ENCODE measurements at places on chromosomes 1 and 21.

DNA sequence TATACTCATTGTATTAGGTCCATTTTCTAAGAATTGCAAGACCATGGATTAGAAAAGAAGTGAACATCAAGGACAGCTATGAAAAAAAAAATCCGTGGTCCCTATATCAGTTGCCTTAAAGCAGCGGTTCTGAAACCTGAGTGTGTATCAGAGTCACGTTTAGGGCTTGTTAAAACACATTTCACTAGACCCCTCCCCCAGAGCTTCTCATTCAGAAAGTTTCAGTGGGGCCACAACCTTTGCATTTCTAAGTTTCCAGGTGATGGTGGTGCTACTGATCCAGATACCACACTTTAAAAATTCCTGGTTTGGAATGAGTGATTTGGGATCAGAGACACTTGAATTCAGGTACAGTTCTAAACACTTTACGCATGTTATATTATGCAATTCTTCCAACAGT, 96.1 kb upstream of the PRMT6 start:
- no peak for DNase-seq

- no peak for DNase-seq
Measured at GRCh38 chr1:217781056-217781455, 149.9 kb downstream of the SPATA17 start.

GRCh38 chr21:42495765-42496119, 282 bp downstream of the RSPH1 start:
- DNase-seq = no peak

GRCh38 chr21:37149411-37149810, 76.4 kb downstream of the TTC3 start:
- DNase-seq = no peak

DNA sequence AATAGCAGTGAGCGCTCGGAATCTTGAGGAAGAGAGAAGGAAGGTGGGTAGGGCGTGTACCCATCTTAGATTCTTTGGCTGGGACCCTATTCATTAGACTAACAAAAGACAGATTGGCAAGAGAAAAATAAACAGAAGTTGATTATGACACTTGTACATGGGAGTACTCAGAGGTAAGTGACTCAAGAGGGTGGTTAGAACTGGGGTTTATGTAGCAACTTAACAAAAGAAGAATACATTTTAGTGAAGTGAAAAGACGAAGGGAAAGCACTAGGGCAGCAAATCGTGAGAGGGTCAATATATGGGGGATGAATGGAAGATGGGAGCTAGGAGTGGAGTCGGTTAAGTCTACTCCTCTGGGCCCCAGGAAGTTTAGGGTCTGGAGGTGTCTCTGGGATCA, 25.8 kb upstream of the RCC2 start:
- DNase-seq = no peak

GRCh38 chr1:56397811-56398231, 181.5 kb downstream of the PLPP3 start:
- DNase-seq = no peak

GRCh38 chr1:32557812-32558211, 18.6 kb downstream of the ZBTB8A start:
- DNase-seq = no peak

DNA sequence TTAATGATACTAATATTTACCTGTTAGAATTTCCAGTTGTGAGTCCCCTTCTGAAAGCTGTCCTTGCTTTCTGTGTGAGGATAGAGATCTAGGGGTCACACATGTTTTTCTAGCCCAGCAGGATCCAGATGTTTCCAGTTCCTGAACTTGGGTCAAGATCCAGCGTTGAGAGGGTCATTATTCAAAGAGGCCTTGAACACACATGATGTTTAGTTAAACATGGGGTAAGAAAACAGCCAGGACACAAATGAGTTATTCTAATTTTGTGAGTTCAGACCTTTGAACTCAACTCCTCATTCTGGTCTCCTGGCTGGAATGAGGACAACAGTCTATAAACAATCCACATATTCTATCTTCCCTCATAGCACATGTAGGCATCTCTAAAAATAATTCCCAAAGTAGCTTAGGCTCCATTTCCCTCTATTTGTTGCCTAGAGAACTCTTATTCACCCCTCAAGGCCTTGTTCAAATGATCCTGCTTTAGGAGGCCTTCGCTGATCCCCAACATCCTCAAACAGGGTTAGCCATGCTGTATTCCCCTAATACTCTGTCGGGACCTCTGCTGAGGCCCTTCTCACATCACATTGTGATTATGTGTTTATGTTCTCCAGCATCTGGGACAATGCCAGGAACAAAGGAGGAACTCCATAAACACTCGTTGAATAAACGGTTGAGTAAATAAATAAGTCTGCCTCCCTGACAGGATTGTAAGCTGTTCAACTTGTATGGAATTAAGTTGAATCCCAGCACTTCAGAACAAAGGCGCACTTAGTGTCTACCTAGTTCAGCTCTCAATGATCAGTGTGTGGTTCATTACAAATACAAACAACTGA, 15.0 kb upstream of the KCNN3 start:
- DNase-seq = no peak

- DNase-seq = no peak
Measured at GRCh38 chr1:228338521-228339051, 68.0 kb downstream of the TRIM11 start.

- no peak for DNase-seq
Measured at GRCh38 chr1:153790313-153790965, 15.2 kb downstream of the SLC27A3 start.

DNA sequence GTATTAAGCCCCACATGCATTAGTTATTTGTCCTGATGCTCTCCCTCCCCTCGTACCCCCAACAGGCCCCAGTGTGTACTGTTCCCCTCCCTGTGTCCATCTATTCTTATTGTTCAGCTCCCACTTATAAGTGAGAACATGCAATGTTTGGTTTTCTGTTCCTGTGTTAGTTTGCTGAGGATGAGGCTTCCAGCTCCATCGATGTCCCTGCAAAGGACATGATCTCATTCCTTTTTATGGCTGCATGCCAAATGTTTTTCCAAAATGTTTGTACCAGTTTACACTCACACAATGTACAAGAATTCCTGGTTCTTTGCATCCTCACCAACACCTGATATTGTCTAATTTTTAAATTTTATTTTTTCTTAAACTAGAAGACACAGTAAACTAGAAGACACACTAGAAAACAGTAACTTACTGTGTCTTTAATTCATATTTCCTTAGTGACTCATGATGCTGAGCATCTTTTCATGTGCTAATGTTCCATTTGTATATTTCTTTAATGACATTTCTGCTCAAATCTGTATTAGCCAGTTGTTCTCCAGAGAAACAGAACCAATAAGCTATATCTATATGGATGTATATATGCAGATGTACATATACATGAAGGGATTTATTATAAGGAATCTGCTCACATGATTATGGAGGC, 19.4 kb upstream of the USP1 start:
- no peak for DNase-seq

GRCh38 chr1:43492826-43493225, 37.9 kb upstream of the PTPRF start:
- no peak for DNase-seq

DNA sequence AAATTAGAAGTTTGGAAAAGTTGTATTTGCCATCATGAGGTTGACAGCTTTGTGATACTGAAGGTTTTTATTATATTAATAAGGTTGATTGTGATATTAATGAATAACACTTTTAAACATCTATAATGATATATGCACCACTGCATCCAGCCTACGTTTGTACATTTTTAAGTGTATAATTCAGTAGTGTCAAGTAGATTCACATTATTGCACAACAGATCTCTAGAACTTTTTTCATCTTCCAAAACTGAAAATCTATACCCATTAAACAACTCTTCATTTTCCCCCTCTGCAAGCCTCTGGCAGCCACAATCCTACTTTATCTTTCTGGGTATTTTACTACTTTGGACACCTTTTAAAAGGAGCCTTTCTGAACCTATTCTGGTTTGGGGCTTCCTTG, 37.2 kb upstream of the ZMYM4 start:
- no peak for DNase-seq

DNA sequence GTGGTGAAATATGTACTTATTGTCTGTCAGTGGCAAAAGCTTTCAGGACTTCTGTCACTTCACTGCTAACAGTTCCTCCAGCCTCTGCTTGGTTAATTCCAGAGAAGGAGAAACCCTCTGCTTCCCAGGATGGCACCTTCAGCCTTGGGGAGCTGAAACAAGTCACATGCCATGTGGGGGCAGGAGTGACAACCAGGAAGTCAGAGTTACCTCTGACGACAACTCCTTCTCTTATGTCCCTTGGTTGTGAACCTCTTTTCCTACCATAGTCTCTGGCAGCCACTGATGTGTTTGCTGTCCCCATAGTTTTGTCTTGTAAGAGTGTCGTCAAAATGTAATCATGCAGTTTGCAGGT, 53.6 kb downstream of the FCRL5 start:
- DNase-seq = no peak

Data from CD4-positive, alpha-beta T cell treated with Interleukin-2 at 100 ng/mL for 4 hours (primary cell).